ENCODE measurements at places on chromosomes 3 and 15.

DNA sequence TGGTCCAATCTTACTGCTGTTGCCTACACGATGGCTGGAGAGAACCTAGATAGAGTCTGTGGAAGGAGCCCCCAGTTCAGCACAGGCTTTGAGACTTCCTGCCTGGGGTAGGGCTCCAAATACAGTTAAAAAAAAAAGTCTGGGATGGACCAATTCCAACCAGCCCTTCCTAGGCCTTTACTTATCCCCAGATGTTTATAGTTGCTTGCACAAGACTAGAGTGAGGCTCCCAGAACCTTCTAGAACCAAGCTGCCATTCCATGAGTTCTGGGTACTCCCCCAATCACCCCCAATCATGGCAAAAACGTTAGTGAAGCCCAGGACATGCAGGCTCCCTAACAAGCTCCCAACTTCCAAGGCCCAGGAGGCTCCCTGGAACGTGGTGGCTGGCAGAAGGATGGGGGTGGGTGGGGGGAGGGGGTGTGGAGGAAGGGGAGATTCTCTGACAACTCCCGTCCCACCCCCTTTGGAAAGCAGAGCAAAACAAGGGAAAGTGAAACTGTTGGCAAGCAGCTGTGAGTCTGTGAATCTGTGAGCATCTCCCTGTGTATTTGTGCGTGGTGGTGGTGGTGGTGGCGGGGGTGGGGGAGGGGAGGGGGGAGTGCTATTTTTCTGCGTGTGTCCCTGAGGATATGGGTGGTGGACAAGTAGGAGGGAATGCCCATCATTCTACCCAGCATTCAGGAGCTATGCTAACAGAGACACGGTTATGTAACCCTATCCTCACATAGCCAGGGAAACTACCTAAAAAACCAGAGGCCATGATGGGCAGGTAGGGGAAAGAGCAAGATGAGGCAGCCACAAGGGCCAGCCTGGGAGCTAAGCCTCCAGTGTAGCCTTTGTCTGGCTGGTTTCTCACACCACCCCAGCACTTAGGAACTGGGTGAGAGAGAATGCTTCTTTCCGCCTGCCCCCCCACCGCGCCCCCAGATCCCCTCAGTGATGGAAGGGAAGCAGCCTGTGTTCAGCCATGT is 2.0 kb downstream of the MST1R start:
- DNase-seq, result no peak

GRCh38 chr15:80105595-80105994 is 46.1 kb downstream of the ZFAND6 start:
- DNase-seq, result no peak

DNA sequence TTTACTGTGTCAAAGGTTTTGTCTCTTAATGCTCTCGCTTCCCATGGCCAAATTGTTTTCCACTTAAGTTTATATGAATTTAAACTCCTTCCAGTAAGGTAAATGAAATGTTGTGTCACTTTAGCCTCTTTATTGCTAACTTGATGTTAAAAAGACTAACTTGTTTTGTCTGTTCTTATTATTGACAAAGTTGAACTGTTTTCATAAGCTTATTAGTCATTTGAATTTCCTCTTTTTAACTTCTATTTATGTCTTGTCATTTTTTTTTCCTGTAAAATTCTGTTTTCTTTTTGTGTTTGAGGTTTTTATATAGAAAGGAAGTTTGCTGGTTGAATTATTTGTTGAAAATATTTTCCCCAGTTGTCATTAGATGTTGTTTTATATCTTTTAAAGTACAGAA is 25.8 kb downstream of the FAM98B start:
- DNase-seq, result no peak

DNA sequence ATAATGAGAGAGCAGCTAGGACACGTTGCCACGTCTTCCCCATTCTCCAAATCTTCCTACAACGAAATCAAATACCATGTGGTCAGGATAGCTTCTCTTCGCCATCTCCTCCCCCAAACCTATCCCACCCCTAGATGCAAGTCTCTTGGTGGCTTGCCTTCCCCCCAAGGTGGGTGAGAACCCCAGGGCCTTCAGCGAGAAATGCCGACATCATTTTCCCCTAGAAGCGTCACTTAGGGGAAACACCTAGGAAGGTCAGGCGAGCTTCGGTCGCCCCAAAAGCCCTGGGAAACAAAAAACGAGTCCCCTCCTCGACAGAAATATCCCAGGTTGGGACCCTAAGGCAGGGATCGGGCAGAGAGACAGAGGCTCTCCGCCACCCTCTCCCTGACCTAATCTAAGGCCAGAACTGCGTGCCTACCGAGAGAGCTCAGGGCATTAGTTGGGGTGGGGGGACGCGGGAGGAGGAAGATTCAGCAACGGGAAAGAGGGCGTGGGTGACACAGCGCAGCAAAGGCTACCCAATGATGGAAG is 502 bp downstream of the DPH3 start:
- DNase-seq, result peak; percentile 23

DNA sequence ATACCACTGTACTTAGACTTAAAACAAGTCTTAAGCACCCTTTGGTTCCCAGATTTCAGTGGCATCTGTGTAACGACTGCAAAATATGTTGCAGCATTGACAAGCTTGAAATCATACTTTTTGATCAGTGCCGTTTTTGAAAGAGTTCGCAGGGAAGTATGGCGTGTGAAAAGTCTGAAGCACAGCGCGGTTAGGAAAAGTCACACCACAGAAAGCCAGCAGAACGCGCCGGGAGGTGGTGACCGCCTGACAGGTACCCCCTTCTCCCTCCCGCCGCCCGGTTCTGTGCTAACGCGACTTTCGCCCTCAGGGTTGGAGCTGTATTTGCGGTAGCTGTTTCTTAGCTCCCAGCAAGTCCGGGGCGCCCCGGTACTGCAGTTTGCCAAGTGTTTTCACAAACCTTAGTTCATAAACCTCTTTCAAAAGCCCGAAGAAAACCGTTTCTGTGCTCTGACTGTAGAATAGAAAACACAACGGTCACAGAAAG is 481 bp upstream of the CRYBG3 start:
- no peak for DNase-seq

DNA sequence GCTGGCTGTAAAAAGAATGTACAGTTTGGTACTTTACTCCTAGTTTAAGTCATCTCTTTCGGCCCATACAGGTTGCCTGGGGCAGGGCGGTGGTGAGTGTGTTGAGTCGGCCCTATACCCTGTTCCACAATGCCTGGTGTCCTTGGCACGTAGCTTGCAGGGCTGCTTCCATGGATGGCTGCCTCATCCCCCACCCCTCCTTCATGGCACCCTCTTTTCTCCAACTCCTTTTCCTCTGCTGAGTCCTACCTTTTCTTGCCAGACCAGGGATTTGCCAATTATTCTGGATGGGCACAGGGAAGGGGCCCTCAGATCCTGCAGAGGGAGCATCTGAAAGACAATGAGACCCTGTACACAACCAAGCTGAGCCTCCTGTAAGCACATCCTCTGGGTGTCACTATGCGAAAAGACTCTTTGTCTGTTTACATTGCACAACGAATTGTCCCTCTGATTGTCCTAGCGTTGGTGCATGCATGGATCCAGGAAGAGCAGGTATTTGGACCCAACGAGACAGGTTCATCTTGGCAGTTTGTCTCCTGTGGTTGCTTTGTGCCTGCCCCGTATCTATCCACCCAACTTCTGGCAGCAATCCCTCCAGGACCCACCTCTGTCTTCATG is 73.6 kb upstream of the CGNL1 start:
- DNase-seq, result no peak

GRCh38 chr3:10822055-10822454 is 6.0 kb downstream of the SLC6A11 start:
- no peak for DNase-seq

DNA sequence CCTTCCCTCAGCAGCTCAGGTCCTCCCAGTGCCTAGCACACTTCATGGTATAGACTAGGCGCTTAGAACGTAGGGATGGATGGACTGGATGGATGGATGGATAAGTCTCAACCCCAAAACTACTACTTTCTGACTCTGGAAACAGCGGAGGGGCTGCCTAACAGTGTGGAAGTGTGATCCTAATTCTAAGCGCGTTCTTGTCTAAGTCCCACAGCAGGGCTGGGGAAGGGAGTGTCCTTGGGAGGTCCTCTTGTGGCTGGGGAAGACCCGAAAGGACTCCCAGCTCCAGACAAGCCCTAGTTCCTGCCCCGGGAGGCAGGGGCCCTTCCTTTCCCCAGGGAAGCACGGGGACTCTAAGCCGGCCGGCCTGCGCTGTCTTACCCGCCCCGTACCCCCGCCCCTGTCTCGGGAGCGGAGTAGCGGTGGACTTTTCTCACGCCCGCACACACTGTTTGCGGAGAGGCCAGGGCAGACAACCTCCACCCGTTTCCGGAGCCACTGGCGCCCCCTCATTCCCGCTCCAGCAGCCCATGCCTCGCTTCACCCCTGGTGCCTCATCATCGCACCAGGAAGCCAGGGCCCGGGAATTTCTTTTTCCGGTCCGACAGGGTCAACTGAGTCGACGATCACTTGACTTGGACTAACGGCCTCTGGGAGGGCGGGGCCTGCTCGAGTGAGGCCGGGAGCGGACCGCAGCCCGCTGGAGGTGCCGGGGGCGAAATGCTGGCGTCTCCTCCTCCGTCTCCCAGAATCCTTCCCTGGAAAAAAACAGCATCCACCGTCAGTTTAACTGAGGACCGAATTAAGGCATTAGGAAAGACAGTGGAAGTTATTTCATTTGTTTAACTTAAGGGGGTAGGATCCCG is 133.3 kb downstream of the TBC1D2B start:
- peak; percentile 94 for DNase-seq

- no peak for DNase-seq
These were observed 49.3 kb downstream of the GRIP2 start for GRCh38 chr3:14490831-14491230.

DNA sequence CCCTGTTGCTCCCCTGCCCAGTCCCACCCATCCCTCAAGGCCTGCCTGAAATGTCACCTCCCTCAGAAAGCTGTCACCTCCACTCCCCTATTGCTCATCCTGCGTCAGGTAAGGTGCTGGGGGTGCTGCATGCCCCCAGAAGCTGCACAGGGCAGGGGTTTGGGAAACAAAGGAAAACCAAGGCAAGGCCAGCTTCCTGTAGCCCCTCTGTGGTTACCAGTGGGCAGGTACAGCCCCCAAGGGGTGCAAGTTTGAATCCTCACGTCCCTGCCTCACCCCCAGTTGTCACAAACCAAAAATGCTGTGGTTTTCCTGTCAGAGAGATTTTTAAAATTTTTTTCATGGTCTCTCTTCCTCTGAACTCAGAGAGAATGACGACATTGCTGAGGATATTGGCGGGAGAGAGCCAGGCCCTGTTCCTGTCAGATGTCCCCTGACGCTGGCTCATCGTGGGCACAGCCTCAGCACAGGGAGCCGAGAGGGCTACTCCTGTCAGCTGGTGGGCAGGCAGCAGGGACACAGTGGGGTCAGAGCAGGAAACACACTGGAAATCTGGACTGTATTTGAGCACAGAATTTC is 27.0 kb downstream of the PSTPIP1 start:
- peak; percentile 51 for DNase-seq

DNA sequence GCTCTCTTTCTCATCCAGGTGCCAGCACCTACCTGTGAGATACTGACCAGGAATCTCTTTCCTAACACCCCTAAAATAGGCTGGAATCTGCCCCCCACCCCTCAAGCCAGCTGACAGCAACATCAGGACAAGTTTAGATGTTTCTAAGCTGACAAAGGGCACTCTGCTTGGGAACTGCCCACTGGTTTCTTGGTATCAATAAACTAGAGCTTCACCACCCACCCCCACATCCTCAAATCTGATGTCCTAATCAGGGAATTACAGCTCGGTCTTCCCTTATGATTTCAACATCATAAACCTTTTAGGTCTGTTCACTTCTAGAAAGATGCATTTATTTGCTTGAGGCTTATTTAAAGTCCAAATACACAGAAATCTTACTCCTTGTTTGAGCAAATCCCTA is 34.7 kb downstream of the CEP19 start:
- DNase-seq, result no peak

- DNase-seq, result no peak
These were observed 1062.2 kb upstream of the EPHA6 start for GRCh38 chr3:95752199-95752598.

GRCh38 chr3:117017135-117017894 is 307.7 kb downstream of the TUSC7 start:
- no peak for DNase-seq

All from hematopoietic multipotent progenitor cell treated with erythropoietin and hydrocortisone succinate and interleukin-3 and kit ligand, for 4 days (in vitro differentiated cells).